ENCODE measurements at places on chromosomes 1 and 21.

- no peak for DNase-seq
These were observed 7.1 kb upstream of the ACTA1 start for GRCh38 chr1:229440851-229441537.

DNA sequence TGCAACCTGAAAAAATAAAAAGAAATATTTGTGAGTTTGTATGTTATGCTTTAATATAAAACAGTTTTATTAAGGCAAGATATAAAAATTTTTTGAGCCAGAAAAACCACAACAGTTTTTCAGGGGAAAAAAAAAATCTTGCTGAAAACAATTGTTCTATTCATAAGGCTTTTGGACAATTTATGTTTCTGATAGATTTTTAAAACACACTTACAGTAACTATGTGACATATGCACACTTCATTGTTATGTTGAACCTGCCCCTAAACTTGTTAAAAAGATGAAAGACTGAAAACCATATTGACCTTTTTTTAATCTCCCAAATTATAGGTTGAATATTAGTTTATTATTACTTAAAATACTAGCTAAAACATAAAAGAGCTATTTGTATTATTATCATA is 279.9 kb upstream of the C1orf105 start:
- no peak for DNase-seq

GRCh38 chr1:167483790-167484189 is 34.5 kb downstream of the CD247 start:
- no peak for DNase-seq

- no peak for DNase-seq
These were observed 10.9 kb downstream of the BTBD19 start for GRCh38 chr1:44819196-44819607.

GRCh38 chr1:3251099-3251806 is 182.2 kb downstream of the PRDM16 start:
- no peak for DNase-seq

GRCh38 chr1:101288491-101288944 is 51.7 kb downstream of the S1PR1 start:
- peak; percentile 26 for DNase-seq

DNA sequence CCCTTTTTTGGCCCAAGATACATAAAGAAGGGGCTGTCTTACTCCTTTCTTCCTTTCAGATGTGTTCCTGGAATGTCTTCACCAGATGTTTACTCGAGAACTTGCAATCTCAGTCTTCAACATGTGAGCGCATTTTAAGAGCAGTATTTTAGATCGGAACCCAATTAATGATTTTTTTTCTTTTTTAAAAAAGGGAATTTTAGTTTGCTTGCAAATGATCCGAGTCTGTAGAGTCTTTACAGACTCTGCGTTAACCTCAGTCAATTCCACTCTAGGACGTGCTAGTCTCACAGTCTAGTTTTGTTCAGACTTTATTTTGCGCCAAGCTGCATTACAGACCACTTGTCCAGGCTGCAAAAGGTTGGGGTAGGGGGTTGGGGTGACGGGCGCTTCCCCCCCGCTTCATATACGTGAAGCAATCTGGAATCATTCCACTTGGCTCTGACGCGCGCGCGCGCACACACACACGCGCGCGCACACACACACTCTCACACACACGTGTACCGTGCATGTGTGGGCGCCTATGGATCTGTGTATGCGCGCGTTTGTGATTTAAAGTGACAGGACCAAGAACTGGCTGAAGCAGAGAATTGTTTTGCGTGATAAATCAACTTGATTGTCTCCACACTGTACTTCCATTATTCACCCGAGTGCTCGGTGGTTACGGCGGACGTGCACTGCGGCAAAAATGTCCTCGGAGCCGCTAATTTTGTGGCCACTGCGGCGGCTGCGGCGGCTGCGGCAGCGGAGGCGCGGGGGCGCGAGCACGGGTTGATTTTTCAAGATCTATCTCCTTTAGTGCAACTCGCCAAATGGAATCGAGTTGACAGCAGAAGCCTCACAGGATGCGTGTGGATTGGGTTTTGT is 25.6 kb upstream of the NFIA start:
- DNase-seq: no peak

DNA sequence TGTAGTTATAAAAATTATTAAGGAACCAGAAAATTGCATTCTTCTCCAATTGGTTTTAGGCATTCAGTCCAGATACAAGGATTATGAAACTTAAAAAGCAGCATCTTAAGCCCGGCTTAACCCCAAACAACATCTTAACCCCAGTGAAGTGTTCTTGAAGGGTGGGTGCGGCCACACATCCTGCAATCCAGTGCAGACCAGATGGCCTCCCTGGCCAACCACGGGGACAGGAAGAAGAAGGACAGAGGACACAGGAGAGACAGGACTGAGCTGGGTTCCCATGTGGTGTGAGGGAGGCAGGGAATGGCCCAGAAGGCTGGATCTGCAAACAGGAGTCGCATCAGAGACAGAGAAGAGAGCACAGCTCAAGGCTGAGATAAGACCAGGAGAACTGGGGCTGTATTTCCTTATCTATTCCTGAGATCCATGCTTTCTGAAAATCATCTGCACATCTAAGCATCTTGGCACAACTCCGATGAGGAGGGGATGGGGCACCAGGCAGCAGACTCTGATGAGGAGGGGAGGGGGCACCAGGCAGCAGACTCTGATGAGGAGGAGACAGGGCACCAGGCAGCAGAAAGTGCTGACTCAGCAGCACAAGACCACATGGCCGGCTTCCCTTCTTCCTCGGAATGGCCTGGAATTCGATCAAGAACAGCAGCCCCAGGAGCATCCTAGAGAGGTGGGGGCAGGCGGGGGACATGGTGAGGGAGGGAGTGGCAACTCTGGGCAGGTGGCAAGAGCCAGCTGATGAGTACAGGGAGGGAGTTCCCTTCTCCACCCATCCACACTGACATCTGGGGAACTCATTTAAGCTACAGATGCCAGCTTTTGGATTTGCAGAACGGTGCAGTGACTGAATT is 26.6 kb downstream of the ABCG1 start:
- no peak for DNase-seq

GRCh38 chr1:229139331-229140118 is 131.4 kb upstream of the RAB4A start:
- no peak for DNase-seq

GRCh38 chr1:42392255-42392654 is 11.7 kb downstream of the RIMKLA start:
- no peak for DNase-seq

GRCh38 chr1:161241682-161242081 is 3.7 kb upstream of the NR1I3 start:
- DNase-seq: no peak

DNA sequence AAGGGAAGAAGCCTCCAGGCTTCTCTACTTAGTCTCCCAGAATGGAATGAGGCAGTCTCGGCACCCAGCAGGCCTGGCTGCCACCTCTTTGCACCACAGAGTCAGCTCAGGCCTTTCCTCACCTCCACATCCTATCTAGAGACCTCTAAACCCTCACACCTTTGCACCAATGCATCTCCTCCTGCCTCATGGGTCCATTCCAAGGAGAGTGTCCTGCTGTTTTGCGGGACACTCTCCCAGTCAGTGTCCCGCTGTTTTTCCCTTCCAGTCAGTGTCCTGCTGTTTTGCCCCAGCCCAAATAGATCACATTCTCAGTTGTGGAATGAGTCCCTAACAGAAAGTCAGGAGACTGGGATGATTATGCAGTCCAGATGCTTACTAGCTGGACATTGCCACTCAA is 185.6 kb upstream of the CAMK1G start:
- DNase-seq: no peak

GRCh38 chr1:233523047-233523446 is 90.9 kb upstream of the KCNK1 start:
- DNase-seq: no peak

GRCh38 chr1:5717031-5717682 is 275.1 kb downstream of the NPHP4 start:
- no peak for DNase-seq

DNA sequence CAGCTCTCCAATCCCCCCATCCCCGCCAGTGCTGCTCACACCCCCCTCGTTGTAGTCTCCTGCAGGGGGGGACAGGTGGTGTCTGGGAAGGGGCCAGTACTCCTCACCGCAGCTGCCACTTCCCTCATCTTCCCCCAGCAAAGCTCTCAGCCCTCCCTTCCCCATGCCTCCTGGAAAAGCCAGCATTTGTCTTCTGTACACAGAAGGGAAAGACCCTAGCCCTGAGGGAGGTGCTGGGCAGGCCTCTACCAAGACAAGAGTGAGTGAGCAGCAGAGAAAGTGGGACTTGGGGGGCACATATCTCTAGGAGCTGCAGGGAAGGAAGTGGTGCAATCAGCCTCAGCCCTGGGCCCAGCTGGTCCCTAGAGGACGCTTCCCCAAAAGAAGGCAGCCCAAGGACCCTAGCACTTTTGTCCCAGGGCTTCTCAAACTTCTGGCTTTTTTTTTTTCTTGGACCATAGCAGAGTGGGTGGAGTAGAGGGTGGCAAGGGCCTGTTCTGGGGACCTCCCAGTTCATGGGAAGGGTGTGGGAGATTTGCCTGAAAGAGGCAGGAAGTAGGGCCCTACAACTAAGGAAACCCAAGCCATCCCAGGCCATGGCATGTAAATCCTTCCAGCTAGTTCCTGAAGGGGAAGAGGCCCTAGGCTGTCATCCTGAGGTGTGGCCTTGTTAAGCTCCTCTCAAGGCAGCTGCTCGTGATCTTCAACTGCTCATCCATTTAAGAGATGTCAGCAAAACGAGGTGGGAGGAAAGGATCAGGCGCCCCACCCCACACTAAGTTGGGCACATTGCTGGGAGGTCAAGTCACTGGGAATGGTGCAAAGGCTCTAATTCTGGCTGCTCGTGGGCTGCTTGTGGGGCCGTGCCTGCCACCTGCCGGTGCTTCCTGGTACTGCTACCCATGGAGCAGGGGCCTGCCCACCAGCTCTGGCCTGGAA is 12.6 kb downstream of the ZC3H12A start:
- no peak for DNase-seq

- DNase-seq: peak; percentile 11
These were observed 37.3 kb upstream of the TMEM222 start for GRCh38 chr1:27284425-27285273.

- DNase-seq: no peak
These were observed at the start of gene SPRR3 for GRCh38 chr1:153001382-153001781. Gene SPRR3, plus strand, starts transcription at chr1:153001749. Its CDS starts 1,272 bp downstream, at chr1:153003021.

GRCh38 chr1:238485912-238486209 is 595.1 kb upstream of the ZP4 start:
- no peak for DNase-seq

- no peak for DNase-seq
These were observed 89.8 kb downstream of the SLC16A1 start for GRCh38 chr1:112866151-112866550.

DNA sequence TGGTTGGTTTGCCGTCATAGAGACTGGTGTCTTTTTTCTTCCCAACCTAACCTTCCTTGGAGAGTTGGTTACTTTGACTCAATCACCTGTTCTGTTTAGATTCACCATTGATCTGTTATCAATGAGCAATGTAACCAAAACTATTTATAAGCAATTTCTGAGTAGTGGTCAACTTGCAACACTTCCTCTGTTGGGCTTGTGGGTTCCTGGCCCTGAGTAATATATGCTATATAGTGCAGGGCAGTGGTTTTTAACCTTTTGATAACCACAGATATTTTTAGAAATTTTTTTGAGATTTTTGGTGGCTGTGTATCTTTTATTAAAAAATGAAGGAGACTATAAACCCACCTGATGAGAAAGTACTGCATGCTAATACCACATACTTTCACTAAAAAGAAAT is 9.4 kb upstream of the XCL1 start:
- DNase-seq: no peak

- no peak for DNase-seq
These were observed 81.6 kb downstream of the FOXD2 start for GRCh38 chr1:47519491-47519890.

GRCh38 chr1:61436016-61436415 is 288.9 kb downstream of the TM2D1 start:
- DNase-seq: no peak

GRCh38 chr1:178634445-178634844 is 90.6 kb upstream of the RALGPS2 start:
- DNase-seq: no peak

DNA sequence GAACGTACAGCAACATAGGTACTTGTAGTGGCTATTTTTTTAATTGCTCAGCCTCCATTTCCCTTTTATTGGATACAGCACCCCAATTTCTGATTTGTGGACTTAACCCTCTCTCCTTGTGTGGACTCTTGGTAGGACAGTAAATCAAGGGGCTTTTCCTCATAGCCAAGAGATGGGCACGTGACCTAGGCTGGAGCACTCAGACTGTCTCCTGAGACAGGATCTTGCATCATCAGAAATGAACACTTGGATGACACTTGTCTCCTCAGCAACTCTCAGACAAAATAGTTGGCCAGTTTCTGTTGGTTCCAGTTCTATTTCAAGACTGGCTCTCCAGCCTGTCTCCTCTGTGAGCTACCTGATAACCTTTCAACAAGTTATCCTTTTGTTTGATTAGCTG is 112.9 kb upstream of the ZNF678 start:
- no peak for DNase-seq

DNA sequence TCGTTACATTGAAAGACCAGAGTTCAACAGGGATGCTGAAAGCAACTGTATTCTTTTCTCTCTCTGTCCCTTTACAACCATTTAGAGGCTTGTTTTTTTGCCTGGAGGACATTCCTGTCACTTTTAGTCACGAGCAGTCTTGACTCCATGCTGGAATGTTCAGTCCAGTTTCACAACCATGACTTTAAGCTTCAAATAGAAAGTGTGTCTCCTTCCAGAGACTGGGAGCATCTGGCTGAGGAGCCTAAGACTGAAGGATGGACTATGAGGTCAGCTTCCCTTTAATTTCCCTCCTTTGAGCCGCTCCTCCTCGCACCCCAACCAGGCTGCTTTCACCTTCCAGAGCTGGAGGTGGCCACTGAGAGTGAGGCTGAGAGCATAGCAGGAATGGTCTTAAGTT is 10.5 kb upstream of the RYR2 start:
- no peak for DNase-seq

DNA sequence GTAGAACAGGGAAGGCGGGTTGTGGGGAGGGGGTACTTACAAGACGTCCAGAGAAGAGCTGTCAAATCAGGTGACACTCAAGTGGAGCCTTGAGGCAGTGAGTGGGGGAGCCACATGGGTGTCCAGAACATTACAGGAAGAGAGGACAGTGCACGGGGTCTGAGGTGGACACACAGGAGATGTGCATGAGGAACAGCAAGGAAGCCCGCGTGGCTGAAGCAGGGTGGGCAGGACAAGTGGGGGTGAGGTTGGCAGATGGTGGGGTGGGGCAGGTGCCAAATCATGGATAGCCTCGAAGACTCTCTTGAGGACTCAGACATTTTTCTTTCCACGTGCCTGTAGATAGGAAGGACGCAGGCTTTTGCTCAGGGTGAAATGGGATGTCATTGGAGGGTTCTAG is 921 bp downstream of the SMPDL3B start:
- no peak for DNase-seq

GRCh38 chr1:114111731-114112641 is 41.7 kb downstream of the SYT6 start:
- DNase-seq: no peak

- no peak for DNase-seq
These were observed 40.4 kb downstream of the KRTAP10-1 start for GRCh38 chr21:44499631-44500030.

- no peak for DNase-seq
These were observed 30.6 kb upstream of the MCOLN3 start for GRCh38 chr1:85078903-85079302.

GRCh38 chr1:150974580-150975478 is at the start of gene CERS2:
Gene CERS2, minus strand, starts transcription at chr1:150974835. Its CDS starts 5,745 bp downstream, at chr1:150969090.
- DNase-seq: no peak

- DNase-seq: no peak
These were observed 49.8 kb upstream of the GJA8 start for GRCh38 chr1:147852706-147853225.

Data from NCI-H1436 treated with DMSO at 0.1 percent for 48 hours (cell line).